ENCODE measurements at places on chromosomes 4 and X.

DNA sequence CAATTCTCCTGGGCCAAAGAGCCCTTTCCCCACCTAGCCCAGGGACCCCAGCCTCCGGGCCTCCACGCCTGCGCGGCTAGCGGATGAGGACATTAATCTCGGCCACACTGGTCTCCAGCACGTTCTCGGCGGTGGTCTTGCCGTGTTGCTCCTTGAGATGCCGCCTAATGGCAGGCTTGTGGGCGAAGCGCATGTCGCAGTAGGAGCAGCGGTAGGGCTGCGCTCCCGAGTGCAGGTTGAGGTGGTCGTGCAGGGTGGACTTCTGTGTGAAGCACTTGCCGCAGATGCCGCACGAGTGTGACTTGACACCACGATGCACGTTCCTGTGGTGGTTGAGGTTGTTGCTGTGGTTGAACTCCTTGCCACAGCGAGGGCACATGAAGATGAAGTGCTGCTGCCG, 72.1 kb downstream of the UBE2K start:
- DNase-seq: no peak

GRCh38 chrX:24241822-24242648, 71.8 kb downstream of the SUPT20HL2 start:
- DNase-seq: peak; percentile 42

- DNase-seq: no peak
Measured at GRCh38 chr4:7642741-7643458, 208.2 kb upstream of the PSAPL1 start.

- no peak for DNase-seq
Measured at GRCh38 chr4:24824720-24825119, 29.3 kb downstream of the SOD3 start.

DNA sequence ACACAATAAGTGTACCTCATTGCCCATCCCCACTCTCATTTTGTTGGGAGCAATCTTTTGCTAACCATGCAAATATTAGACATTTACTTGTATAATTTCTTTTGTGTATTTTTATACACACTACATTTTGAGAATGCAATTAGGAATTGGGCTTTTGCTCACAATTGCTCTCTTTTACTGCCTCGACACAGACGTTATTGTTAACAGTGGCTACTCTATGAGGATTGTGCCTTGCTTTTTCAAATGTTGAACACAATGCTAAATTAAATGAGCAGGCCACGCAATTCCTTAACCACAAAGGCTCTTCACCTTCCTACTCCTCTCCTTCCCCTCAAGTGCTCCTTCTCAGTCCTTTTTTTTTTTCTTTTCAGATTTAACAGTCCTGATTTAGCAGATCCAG, 42.8 kb upstream of the HPF1 start:
- DNase-seq: no peak

GRCh38 chrX:119618439-119618838, 12.2 kb upstream of the NKRF start:
- DNase-seq: no peak

DNA sequence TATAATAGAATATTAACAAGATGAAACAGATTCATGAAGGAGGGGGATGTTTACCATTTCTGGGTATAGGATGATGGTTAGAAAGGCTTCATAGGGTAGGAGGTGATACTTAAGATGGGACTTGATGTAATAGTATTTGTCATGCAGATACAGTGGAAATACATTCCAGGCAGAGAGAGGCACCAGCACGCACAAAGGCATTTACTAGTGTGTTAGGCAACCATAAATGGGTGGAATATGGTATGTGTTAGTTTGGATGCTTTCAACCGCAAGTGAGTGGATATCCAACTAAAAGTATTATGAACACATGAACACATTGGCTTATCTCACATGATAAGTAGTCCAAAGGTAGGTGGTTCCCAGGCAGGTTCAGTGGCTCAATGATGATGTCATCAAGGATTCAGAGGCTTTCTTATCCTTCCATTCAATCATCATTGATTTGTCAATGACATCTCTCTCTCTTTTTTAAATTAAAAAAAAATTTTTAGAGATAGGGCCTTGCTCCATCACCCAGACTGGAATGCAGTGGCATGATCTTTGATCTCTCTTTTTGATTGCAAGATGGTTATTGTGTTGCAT, 12.7 kb upstream of the STARD8 start:
- no peak for DNase-seq

DNA sequence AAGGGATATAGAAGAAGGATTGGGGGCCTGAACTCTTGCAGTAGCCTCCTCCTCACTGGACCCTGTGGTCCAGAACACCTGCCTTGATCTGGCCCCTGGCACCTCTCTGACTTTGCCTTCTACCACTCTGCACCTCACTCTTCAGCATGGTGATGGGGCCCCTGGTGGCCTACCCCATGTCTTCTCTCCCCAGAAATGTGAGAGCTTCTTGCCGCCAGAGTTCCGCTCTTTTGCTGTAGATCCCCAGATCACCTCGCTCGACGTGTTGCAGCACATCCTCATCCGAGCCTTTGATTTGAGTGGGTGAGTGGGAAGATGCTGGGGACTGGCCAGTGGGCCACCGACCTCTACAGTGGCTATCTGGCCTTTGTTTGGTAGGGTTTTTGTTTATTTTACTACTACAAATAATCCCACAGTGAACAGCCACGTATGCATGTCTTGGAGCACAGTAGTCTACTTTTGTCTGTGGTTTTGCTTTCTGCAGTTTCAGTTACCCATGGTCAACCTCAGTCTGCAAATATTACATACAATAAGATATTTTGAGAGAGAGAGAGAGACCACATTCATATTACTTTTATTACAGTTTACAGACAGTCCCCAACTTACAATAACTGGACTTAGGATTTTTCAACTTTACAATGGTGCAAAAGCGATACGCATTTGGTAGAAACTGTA, 1.8 kb downstream of the TBC1D25 start:
- DNase-seq: no peak

GRCh38 chr4:13893211-13893610, 265.7 kb upstream of the BOD1L1 start:
- no peak for DNase-seq

DNA sequence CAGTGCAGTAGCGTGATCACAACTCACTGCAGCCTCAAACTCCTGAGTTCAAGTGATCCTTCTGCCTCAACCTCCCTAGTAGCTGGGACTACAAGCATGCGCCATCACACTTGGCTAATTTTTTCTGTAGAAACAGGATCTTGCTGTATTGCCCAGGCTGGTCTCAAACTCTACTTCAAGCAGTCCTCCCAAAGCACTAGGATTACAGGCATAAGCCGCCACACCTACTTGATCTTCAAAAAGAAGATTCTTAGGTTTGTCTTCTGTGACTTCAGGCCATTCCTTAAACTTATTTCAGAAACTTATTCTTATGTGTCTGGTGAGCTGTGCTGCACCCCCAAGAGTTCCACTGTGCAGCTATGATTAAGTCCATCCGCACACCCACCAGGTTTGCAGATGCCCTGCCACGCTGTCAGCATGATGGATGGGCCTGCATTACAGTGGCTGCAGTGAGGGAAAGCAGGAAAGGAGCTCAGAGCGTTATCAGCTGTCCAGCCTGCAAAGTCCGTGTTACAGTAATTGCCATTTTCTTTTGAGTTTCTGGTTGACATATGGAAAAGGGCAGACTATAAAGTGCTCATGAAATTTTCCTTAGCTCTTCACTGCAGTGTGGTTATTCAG, 146.6 kb downstream of the AASDH start:
- DNase-seq: no peak

GRCh38 chrX:73562458-73562857, 539 bp upstream of the CHIC1 start:
- DNase-seq: peak; percentile 8

GRCh38 chrX:115912372-115912897, 258.1 kb upstream of the AGTR2 start:
- DNase-seq: no peak

GRCh38 chr4:89995814-89996213, 101.2 kb downstream of the MMRN1 start:
- no peak for DNase-seq

DNA sequence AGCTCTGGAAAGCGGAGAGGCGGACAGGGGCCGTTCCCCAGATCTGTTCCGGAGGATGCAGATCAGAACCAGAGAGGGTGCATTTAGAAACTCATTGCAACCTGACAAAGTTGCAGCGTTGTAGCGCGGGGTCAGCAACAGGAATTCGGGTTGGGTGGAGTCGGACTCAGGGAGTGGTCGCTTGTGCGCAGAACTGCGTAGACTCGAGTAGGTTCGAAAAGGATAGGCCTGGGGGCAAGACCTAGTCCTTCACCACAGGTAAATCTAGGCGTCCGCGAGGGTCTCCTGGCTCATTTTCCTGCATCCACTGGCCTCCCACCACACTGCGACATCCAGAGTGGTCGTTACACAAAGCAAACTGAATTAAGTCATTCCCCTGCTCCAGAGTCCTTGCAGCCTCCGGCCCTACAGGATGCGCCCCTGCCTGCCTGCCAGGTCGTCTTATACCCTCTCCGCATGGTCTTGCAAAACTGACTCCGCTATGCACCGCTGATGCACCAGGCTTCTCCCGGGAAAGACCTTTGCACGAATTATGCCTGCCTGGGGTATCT, 4.7 kb upstream of the ZNF518B start:
- no peak for DNase-seq

DNA sequence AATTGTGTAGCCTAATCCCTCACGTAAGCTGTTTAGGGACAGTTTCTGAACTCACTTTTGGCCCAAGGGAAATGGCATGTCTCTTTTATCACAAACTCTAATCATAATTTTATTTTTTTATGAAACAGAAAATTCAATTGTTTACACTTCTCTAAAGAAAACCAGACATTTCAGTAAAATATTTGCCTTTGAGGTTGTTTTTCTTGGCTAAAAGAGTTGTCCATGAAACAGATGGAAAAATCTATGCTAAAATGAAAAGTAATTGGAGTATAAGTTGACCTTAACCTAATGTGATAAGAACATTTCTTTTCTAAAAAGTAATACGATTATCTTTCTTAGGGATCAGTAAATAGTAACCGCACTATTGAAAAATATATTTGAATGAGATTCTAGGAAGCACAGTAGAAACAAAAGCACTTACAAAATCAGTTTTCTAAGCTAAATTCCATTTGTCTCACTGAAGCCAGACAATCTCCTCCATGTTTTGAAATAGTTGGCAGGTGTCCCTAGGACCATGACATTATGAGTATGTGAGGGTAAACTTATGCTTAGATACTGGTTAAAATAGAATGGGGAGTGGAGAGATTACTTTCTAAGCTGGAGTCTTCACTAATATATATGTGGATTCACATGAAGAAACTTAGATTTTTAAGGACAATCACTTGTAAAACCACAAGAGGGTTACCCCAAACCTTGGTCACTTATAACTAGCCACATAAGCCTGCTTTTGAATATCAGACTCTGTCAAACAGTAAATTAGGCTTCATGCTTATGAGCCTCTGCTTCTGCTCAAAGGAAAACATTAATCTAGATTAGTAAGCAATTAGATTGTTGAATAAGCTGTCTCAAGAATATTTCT, 20.1 kb upstream of the TET2 start:
- no peak for DNase-seq

DNA sequence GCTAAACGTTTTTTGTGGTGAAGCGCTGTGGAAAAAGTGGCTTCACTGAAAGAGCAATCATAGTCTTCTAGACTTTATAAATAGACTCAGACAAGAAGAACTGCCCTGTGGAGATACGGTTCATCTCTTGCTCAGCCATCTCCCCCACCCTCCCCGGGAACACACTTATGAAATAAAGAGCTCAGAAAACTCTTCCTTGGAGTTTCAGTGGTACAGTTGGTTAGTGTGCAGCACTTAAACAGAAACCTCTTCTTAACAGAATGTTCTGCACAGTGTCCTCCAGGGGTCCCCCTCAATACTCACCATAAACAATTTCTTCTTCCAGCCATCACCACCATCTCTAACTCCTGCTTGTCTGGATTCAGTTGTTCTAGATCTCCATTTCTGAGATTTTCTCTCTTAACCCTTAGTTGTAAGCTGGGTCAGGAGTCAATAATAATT, 313.0 kb downstream of the ARHGAP10 start:
- peak; percentile 56 for DNase-seq

DNA sequence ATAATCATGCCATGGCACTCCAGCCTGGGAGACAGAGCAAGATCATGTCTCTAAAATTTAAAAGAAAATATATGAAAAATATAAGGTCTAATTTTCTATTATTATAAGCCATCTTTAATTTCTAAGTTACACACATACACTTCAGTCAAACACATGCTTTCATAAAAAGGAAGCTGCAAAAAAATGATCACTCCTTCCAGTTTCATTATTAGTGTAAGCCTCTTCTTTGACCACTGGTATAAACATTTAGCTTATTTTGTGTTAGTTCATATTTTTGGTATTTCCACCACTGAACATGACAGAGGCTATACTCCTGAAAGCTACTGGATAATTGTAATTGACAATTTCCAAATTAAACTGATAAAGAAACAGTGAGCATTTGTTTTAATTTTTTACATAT, 163.3 kb upstream of the USP38 start:
- peak; percentile 41 for DNase-seq

GRCh38 chr4:174553031-174553430, 30.7 kb upstream of the HPGD start:
- DNase-seq: no peak

GRCh38 chrX:22541926-22542325, 269.2 kb downstream of the CBLL2 start:
- no peak for DNase-seq

DNA sequence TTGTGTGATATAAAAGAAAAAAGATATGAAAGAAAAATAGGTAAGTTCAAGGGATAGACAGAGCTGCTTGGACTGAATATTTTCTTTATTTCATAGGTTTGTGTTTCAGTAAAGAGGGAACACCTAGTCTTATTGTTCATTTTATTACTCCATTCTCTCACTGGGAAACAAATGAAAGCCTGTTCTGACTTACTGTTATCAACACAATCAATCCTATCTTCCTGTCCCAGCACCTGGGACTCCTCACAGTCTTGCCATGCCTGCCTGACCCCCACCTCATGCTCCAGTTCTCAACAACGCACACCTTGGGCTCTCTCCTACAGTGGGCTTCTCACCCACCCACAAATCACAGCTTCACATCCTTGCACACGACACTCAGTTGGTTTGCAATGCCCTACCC, 189.5 kb downstream of the PRDM5 start:
- DNase-seq: no peak

GRCh38 chr4:15914291-15914690, 24.2 kb downstream of the FGFBP1 start:
- no peak for DNase-seq
